ENCODE measurements at places on chromosomes 6 and 20.

DNA sequence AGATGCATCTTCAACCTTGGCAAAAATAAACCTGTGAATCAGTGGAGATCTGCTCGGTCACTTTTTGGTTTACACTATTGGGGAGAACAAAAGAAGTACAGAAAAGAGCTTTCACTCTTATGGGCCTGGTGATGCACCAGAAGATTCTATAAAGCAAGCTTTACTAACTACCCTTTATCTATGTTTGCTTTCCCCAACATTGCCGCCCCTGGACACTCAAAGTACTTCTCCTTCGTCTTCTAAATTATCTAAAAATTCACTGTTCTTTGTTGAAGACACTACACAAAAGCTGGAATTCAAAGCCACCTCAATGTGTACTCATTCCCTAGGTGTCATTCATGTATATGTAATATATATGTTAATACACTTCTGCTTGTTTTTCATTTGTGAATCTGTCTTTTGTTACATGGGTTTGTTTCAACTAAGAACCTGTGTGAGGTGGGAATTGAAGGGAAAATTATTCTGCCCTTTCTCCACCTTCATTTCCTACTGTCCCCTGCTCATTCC lies 97.9 kb upstream of the BTN3A2 start:
- DNase-seq: no peak

GRCh38 chr6:167543602-167544497 lies 219.0 kb downstream of the TTLL2 start:
- peak; percentile 74 for DNase-seq

DNA sequence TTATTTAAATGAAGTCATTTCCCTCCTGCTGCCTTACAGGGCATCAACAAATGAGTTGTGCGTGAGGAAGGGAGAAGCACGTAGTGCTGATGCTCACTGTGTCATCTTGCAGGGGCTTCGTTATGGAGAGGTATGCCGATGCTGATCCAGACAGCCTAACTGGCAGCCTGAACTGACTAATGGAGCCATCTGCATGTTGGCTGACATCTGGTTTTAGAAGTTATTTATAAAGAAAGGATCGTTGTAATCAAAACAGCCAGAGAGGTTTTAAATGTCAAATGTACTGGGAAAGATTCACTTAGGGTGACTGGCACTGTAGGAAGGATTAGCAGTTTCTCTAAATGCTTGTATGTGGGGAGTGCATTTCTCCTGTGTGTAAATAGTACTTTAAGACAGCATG lies 54.6 kb downstream of the FARS2 start:
- no peak for DNase-seq

- DNase-seq: peak; percentile 70
Measured at GRCh38 chr20:45826381-45827019, 612 bp downstream of the TNNC2 start.

GRCh38 chr6:52620906-52621190 lies 44.0 kb upstream of the TRAM2 start:
- no peak for DNase-seq

DNA sequence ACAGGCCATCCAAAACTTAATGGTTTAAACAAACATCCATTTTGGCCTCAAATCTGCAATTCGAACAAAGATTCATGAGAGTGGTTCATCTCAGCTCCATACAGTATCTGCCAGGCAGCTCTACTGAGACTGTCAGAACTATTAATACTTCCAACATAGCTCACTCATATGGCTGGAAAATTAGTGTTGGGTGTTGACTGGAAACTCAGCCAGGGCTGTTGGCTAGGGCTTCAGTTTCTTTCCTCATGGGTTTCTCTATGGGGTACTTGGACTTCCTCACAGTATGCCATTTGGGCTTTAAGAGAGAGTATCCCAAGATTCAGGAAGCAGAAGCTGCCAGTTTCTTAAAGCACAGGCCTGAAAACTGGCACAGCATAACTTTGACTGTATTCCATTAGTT lies 240.3 kb downstream of the TPBG start:
- DNase-seq: peak; percentile 59

- no peak for DNase-seq
Measured at GRCh38 chr20:998231-998830, 3.8 kb downstream of the RSPO4 start.

DNA sequence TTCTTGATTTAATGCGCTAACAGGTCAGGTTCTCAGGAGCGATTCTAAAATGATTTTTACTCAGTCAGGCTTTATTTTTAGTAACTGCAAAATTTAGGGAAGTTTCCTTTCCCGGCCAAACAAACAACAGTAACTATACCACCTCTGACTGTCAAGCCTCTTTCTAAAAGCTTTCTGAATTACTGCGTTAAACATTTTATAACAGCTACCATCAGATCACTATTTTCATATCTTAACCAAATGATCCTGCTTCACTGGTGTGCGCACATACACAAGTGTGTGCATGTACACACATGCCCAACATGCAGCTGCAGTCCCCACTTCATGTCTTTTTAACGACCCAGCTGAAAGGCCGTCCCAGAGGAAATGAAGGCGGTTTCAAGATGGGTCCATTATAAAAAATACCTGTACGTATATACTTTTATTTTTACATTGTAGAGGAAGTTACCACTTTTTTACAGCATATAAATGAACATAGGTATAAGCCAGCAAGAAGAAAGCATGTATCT lies 25.0 kb downstream of the TMEM242 start:
- DNase-seq: no peak

DNA sequence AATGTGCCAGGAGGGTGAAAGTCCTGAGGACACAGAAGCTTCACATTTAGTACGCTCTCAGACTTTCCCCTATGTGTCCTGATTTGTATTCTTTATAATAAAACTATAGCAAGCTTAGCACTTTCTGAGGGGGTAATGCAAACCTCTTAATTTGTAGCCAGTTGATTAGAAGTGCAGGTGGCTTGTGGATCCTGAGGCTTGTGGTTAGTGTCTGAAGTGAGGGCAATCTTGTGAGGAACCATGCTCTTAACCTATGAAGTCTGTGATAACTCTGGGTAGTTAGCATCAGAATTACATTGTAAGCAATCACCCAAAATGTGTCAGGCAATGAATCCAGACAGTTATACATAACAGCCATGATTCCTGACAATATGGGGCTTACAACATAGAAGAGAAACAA lies 51.1 kb downstream of the LHFPL5 start:
- DNase-seq: no peak

DNA sequence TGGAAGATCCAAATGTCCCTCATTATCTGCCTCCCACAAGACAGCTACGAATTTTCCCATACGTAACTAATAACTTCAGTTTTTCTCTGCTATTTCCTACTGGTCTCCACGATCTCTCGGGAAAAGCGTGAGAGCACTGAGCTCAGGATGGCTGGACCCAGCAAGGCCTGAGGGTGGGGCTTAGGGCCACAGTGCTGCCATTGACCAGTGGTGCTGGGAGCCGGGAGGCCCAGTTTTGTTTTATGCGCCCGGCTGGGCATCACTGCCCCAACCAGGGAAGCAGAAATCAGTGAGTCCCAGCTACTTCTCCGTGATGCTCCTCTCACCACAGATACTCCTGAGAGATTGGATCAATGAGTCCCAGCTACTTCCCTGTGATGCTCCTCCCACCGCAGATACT lies 238.4 kb downstream of the LY86 start:
- no peak for DNase-seq

GRCh38 chr6:48611332-48611731 lies 500.3 kb upstream of the PTCHD4 start:
- DNase-seq: no peak

DNA sequence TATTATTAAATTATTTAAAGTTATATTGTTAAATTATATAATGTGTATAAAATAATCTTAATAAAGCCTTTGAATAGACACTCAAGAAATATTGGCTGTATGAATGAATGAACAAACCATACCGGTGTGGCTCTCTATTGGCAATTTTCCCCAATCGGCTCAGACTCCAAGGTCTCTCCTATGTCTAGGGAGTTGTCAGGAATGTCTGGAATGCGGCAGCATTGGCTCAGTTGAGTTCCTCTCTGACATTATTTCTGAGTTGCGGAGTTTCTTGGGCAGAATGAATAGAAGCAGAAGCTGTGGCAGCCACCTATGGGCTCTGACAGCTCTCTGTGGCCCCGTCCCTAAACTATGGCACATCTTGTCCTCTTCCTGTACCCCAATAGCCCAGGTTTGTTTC lies 111.0 kb downstream of the SOBP start:
- peak; percentile 67 for DNase-seq

DNA sequence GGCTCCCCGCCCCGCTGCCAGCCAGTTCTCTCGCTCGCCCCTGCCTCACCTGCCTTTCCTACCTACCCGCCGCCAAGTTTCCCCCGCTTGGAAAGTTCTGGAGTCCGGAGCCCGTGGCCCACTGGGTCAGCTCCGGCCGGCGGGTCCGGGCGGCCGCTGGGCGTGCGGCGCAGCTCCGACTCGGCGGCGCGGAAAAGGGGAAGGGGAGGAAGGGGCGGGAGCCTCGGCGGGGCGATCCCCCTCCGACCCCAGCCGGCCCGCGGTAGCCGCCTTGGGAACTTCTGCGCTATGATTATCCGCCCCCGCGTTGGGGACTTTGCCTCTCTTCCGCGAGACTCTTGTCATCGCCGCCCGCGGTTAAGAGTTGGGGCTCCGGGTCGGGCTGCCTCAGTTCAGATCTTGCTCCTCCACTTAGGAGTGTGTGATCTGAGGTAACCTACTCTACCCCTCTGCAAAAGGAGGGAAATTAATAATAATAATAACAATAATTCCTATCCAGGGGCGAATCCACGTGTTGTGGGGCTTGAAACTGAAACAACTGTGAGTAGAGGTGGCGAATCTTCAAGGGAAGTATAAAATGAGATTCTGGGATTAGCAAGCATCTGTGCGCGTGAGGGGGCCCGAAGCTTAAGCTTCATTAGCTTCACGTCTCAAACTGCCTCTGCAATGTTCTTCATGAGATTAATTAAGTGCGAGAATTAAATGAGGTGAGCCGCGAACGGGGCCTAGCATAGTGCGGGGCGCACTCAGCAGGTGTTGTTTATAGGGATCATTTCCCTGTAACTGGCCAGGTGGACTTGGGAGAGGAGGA lies 30.8 kb downstream of the SF3B5 start:
- DNase-seq: peak; percentile 43

DNA sequence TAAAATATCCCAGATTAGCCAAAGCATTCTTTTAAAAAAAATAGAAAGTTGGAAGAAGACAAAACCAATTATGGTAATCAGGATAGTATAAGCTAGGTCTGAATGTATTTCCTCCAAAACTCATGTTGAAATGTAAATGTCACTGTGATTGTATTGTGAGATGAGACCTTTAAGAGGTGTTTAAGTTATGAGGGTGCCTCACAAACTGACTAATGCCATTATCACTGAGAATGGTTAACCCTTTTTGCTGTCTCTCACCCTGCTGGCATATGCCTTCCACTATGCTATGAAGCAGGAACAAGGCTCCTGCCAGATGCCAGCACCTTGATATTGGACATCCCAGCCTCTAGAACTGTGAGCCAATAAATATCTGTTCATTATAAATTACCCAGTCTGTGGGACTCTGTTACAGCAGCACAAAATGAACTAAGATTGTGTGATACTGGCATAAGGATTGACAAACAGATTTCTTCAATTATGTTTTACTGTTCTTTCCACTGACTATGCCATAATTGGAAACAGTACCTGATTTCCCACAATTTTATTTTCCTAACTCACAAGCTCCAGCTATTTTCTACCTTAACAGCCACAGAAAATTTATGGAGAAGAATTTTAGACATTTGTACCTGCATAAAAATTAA lies 63.8 kb downstream of the IBTK start:
- DNase-seq: no peak

DNA sequence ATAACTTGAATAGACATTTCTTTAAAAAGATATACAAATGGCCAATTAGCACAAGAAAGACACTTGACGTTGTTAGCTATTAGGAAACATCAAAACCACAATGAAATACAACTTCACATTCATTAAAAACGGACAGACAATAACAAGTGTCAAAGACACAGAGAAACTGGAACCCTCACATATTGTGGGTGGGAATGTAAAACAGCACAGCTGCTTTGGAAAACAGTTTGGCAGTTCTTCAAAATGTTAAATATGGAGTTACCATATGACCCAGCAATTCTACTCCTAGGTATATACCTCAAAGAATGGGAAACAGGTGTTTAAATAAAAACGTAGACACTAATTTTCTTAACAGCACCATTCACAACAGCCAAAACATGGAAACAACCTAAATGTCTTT lies 100.5 kb upstream of the SLC22A23 start:
- no peak for DNase-seq

GRCh38 chr6:72283571-72283970 lies 338.3 kb upstream of the KCNQ5 start:
- DNase-seq: no peak

- no peak for DNase-seq
Measured at GRCh38 chr20:43535370-43536004, 23.3 kb upstream of the SGK2 start.

- DNase-seq: no peak
Measured at GRCh38 chr20:10802236-10802635, 128.4 kb upstream of the JAG1 start.

GRCh38 chr6:97989451-97989850 lies 706.4 kb upstream of the MMS22L start:
- DNase-seq: no peak

DNA sequence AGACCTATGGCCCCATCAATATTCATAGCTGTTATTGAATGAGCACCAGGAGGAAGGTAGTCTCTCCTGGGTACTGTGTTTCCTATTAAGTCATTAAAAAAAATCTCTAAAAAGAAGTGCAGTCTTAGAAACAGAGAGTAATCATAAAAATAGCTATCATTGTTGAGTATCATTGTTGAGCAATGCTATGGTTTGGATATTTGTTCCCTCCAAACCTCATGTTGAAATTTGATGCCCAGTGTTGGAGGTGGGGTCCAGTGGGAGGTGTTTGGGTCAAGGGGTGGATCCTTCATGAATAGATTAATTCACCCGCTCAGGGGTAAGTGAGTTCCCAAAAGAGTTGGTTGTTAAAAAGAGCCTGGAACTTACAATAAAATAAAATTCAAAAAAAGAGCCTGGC lies 88.1 kb upstream of the IYD start:
- no peak for DNase-seq

DNA sequence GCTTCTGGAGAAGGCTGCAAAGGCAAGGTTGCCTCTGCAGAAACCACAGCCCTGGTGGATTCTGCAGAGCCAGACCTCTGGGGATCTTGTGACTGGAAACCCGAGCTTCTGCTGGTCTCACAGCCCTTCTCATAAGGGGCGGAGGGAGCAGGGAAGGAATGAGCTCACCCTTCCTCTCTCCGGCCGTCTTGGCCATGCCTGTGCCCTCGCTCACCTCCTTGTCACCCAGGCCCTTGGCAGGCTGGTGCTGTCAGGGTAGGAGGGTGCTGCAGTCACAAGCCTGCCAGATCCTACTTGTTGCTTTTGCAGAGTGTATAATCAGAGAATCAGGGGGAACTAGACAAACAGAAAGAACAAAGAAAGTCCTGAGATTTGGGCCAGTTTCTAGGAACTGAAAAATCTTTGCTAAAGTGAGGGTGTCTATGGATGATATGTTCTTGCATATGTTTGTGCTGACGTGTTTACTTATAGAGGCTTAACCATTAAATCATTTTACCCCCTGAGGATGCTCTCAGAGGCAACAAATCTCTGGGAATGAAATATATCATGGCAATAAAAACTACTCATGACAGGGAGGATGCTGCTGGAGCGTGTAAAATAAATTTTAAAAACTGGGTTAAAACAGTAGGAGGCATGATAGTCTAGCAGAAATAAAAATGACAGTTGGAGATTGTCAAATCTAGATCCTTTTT lies 244.9 kb upstream of the SOX4 start:
- peak; percentile 84 for DNase-seq

GRCh38 chr6:139728876-139729427 lies 354.5 kb upstream of the CITED2 start:
- no peak for DNase-seq

GRCh38 chr6:159826968-159827647 lies 27.0 kb downstream of the PNLDC1 start:
- no peak for DNase-seq

- DNase-seq: no peak
Measured at GRCh38 chr6:128966934-128967333, 84.0 kb downstream of the LAMA2 start.

All from femur (tissue), 1 donor.